ENCODE measurements at places on chromosomes 12 and 14.
A peak's percentile ranks its signal among the peaks of the same experiment; 100 is the strongest.

DNA sequence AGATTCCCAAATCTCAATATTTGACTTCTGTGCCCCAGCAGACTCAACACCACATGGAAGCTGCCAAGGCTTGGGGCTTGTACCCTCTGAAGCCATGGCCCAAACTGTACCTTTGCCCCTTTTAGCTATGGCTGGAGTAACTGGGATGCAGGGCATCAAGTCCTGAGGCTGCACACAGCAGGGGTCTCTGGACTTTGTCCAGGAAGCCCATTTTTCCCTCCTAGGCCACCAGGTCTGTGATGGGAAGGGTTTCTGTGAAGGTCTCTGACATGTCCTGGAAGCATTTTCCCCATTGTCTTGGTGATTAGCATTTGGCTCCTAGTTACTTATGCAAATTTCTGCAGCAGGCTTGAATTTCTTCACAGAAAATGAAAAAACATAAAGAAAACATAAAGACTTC, 762.3 kb downstream of the GALC start:
- DNase-seq = no peak

DNA sequence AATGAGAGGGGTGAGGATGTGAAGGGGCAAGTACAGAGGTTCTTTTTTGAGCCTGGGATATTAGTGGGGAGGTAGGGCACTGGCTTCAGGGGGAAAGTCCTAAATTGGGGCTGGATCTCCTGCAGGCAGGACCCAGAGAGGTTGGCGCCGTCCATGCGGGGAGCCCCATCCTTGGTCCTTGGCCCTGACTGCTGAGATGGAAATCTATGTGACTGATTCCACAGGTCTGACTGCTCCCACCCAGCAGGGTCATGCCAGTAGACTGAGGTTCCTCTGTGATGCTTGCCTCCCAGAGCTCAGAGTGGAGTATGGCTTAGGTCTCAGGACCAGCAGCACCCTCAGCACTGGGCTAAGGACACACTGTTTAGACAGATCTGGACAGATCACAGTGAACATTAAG, 988.6 kb upstream of the TMEM132C start:
- DNase-seq = no peak

GRCh38 chr12:6701078-6701768, 608 bp upstream of the PIANP start:
- no peak for DNase-seq

GRCh38 chr12:77882709-77883108, 52.0 kb downstream of the NAV3 start:
- no peak for DNase-seq

GRCh38 chr14:32941668-32942065, 3.0 kb downstream of the NPAS3 start:
- no peak for DNase-seq

DNA sequence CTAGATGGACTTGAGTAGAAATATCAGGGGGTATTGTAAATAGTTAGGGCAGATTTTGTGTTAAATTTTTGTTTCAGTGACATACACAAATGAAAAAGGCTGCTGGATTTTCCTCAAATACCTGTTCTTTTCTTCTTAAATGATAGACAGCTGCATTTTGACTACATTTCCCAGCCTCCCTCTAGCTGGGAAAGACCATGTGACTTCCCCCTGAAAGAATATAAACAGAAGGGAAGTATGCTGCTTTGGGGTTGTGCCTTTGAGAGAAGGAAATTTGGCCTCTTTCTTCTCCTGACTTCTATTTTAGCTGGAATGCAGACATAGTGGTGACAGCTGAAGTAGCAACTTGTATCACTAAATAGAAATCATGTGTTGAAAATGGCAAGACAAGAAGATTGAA, 476.1 kb upstream of the SYT1 start:
- no peak for DNase-seq

GRCh38 chr14:26394150-26394810, 203.6 kb downstream of the NOVA1 start:
- DNase-seq = peak; percentile 1

- DNase-seq = no peak
Observed at GRCh38 chr14:65387628-65388027, 24.9 kb upstream of the FUT8 start.

GRCh38 chr14:34179727-34180126, 228.9 kb upstream of the EGLN3 start:
- no peak for DNase-seq

- DNase-seq = no peak
Observed at GRCh38 chr12:53211476-53212381, 4.7 kb upstream of the ITGB7 start.

DNA sequence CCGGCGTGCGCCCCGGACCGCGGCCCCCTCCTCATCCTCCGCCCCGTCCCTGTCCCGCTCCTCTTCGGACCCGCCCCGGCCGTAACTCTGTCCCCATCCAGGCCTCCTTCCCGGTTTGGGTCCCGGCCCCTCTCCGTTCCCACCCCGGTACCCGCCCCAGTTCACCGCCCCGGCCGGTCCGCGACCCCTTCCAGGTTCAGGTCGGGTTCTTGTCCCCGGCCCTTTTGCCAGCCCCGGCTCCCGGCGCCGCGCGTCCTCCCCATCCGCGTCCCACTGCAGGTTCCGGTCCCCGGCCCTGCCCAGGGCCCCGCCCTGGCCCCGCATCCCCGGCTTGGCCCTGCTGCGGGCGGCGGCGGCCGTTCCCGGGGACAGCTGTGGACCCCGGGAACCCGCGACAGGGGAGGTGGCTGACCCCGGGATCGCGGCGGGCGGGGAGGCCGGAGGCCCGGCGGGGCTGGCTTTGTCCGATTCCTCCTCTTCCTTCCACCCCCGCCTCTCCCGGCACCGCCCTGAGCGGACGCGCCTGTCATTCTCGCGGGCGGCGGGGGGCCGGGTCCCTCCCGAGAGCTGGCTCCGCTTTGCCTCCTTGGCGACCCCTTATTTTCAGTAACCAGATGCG, 601 bp downstream of the KLC1 start:
- no peak for DNase-seq

GRCh38 chr12:74401966-74402365, 135.7 kb upstream of the ATXN7L3B start:
- no peak for DNase-seq

GRCh38 chr12:11840366-11840765, 190.9 kb downstream of the ETV6 start:
- no peak for DNase-seq

DNA sequence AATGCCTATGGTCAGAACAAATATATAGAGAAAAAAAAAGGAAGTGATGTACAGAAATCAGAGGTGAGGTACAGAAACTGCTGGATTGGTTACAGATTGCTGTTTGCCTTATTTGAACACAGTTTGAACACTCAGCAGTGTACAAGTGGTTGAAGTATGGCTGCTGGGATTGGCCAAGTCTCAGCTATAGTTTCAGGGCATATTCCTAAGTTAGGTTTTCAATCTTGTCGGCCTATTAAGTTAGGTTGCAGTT, 146.4 kb downstream of the LLPH start:
- no peak for DNase-seq

DNA sequence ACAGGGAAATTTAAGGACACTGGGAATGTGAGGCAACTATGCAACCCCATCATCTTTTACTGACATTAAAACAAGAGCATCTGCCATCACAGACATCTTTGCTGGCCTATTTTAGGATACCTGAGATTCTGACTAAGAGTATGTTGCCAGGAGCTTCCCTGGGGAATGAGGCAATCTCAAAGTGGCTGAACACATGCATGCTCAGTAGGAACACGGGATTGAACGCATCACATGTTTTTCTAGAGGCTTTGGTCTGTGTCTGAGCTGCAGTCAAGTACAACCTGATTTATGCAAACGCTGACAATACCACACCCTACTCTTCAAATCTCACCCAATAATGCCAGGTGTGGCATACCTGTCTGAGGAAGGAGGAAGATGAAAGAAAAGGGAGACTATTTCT, 416.5 kb downstream of the NELL2 start:
- no peak for DNase-seq

GRCh38 chr12:10810068-10810467, at the start of gene TAS2R9:
TAS2R9 (minus strand) TSS chr12:10810168; CDS start chr12:10810075, 93 bp downstream.
- DNase-seq = no peak

GRCh38 chr12:2682296-2683251, 112.2 kb upstream of the FKBP4 start:
- DNase-seq = peak; percentile 44

DNA sequence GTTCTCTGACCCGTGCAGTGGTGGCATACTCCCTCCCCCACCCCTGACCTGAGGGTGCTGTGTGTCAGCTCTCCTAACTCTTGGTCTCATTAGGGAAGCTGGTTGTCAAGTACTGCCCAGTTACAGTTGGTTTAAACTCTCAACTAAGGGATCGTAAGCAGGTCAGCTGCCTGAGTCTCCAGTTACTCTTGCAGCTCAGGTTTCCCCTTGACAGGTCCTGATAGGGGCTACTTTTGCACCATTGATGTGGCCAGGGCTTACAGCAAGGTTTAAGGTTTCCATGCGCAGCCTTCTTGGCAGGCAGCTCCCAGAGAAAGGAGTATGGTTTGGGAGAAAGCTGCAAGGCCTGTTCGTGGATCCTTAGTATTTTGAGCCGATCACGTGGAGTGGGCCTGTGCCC, 74.5 kb downstream of the ETV6 start:
- DNase-seq = no peak

- peak; percentile 91 for DNase-seq
Observed at GRCh38 chr14:89504602-89505313, 87.7 kb upstream of the FOXN3 start.

GRCh38 chr14:100339766-100340422, 16.8 kb downstream of the SLC25A47 start:
- no peak for DNase-seq

GRCh38 chr12:52151837-52152783, 39.7 kb downstream of the KRT80 start:
- DNase-seq = peak; percentile 68

- no peak for DNase-seq
Observed at GRCh38 chr12:116099652-116100432, 177.7 kb downstream of the MED13L start.

- peak; percentile 58 for DNase-seq
Observed at GRCh38 chr14:78697341-78697740, 527.2 kb downstream of the NRXN3 start.

GRCh38 chr14:55329999-55330710, 58.9 kb downstream of the FBXO34 start:
- DNase-seq = peak; percentile 15

DNA sequence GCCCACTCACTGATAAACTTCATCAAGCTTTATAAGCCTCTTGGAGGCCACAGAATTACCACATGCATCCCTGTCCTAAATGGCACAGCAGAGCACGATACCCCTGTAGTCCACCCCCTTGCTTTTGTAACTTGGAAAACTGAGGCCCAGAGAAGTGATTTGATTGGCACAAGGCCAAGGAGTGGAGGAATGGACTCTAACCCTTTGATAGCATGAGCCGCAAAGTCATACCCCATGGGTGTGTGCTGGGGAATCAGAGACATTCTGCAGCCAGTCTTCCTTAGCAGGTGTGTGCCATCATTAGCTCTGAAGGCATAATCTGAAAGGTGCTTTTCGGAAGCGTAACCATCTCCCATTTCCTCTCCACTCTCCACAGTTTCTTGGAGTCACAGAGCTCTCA, 28.5 kb upstream of the PWP1 start:
- no peak for DNase-seq

- DNase-seq = no peak
Observed at GRCh38 chr14:76502638-76503037, 126.7 kb downstream of the ESRRB start.

- DNase-seq = no peak
Observed at GRCh38 chr14:60343571-60344071, 94.6 kb downstream of the PPM1A start.

GRCh38 chr12:5868625-5869295, 76.3 kb downstream of the ANO2 start:
- DNase-seq = no peak

GRCh38 chr12:22759769-22760674, 135.1 kb downstream of the ETNK1 start:
- DNase-seq = no peak

GRCh38 chr12:118120579-118121363, 15.2 kb upstream of the PEBP1 start:
- peak; percentile 65 for DNase-seq

- DNase-seq = no peak
Observed at GRCh38 chr14:105136401-105137322, 31.9 kb downstream of the JAG2 start.

- no peak for DNase-seq
Observed at GRCh38 chr14:24674204-24674970, 40.4 kb upstream of the GZMB start.

DNA sequence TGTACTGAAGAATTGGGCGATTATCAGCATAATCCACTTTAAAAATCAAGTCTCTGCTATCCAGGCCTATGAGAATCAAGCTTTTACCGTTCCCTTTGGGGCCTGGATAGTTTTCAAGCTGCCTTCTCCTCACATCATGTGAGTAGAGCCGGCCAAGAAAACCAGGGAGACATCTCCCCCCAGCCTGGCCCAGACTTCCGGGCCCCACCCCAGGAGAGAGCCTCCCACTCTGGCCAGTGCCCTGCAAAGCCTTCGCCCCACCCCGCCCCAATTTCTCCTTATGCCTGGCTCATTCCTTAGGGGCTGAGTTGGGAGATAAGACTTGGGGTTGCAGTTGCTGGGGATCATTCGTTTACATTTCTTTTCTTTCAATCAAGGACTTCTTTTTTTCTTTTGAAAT, 1.4 kb upstream of the TMEM132C start:
- DNase-seq = no peak

GRCh38 chr14:55556929-55557623, 22.9 kb upstream of the KTN1 start:
- DNase-seq = peak; percentile 97

DNA sequence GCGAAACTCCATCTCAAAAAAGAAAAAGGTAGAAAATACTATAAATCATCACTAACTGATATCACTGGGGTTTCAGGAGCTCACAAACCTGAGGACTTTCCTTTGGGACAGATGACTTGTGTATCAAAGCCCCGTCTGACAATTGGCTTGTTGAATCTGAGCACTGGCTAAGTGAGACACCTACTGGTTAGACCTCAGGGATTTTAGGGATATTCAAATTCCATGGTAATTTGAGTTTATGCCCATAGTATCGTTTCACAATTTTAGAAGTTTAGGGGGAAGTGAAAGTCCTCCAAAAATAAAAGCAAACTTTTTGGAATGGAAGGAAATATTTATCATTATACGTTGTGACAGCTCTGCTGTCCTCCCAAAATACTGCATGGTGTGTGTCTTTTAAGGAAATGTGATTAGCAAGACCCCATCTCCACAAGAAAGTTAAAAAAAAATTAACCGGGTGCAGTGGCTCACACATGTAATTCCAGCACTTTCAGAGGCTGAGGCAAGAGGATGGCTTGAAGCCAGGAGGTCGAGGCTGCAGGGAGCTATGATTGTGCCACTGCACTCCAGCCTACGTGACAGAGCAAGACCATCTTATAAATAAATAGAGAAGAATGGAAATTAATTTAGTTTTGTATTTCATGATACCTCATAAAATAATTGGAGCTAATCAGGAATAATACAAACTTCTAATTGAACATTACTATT, 49.2 kb downstream of the FBXL14 start:
- peak; percentile 58 for DNase-seq

GRCh38 chr12:18546399-18546798, 191.4 kb downstream of the PLCZ1 start:
- peak; percentile 63 for DNase-seq

DNA sequence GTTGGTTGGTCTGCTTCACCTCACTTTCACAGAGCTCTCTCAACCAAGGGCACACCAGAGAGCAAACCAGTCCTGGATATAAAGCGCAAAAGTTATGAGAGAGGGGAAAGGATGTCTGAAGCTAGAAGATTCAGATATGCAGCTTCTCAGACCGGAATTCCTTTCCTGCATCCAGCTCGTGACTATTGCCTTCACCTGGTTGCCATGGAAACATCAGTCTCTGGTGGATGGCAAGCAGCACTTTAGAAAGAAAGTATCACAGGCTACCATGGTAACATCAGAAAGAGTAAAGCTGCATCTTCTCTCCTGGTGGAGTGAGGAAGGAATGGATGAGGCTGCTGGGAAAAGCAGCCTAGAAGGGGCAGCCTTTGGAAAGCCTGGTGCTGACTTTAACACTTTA, 13.7 kb downstream of the REM2 start:
- no peak for DNase-seq

Data from AG10803 (cell line).